ENCODE measurements at places on chromosomes 1 and 21. TPM values are rescaled to one million over a fixed set of nuclear protein-coding genes. Genes with fewer than 3 reads are reported as not detected.
A peak's percentile ranks its signal among the peaks of the same experiment; 100 is the strongest.

- DNase-seq: no peak
Observed at GRCh38 chr1:39494671-39495410, 3.4 kb downstream of the BMP8A start.

RAB42 gene
- polyA plus RNA-seq: 2.0 TPM

DNA sequence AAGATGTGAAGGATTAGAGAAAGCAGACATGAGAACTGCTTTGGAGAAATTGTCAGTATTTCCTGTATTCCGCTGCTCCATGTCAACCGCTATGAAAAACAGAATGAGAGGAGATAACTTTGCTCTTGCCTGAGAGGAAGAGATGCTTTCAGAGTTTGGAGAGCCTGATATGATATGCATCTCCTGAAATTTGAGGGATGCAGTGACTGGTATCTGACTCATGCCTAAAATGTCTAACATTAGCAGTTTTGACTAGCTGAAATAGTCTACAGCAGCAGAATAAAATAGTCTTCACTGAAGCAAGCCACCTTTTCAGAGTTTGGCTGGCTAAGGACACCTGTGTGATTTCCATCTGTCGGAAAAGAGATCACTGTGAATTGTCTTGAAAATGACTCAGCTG, 165.8 kb upstream of the LRRC7 start:
- no peak for DNase-seq

TMED5 gene
- polyA plus RNA-seq: 95.2 TPM

ARHGAP30 gene
- 2.2 TPM for polyA plus RNA-seq

DNA sequence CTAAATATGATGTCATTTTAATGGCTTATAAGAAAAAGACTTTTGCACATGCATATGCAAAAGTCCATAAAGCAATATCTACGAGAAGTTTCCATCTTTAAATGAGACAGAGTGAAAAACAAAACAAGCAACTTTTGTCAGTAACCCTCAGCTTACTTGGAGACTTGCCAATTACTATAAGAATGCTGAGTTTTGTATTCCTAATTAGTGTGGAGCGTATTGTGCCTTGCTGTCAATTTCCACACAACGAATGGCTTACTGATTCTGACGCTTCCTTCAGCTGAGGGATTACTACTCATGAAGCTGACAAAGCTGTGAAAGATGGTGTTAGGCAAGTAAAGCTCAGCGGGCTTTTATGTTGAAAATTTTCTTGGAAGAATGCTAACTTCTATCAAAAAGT, 440.4 kb upstream of the ADAMTS5 start:
- DNase-seq: no peak

DNA sequence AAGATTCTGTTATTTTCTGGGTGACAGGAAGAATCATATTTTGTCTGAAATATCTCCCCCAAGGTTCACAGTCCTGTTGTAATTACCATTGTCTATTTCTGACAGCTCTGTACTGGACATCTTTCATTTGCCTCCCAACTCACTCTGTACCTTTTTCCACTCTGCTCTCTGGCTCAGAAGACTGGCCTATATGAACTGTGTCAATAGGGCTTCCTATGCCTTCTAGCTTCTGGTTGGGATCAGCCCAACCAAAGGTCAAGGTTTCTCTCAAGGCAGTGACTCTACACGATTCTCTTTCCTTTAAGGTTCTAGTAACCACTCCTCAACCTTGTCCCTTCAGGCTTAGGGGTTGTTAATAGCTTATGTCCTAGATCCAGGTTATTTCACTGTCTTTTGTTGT, 17.5 kb downstream of the KLHL12 start:
- no peak for DNase-seq

- no peak for DNase-seq
Observed at GRCh38 chr1:220924331-220924970, 45.2 kb downstream of the HLX start.

SPRR2A gene
- not detected for polyA plus RNA-seq

DNA sequence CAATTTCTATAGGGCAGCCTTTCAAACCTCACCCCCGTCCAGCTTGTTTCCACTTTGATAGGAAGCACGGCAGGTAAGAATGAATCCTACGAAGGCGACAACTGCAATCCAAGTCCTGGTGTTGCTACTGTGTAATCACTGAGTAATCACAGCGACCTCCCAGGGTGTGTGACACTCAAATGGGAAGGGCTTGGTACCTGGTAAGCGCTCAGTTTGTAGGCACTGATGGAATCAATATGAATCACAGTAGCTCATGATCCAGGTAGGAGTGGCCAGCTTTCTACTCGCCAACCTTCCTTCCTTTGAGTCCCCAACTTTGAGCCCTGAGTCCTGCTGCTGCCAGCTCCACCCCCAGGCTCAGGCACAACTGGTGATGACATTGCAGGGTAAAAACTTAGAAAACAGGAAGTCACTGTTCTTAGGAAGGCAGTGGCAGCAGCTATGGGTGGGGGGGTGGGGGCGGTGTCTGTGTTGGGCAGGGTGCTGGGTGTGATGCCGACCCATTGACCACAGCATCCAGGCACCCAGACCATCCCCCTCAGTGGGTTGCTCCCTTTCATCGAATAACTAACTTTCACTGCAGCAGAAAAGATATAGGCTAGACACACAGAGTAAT, 70.7 kb downstream of the CD247 start:
- DNase-seq: no peak

CD53 gene
- 5.6 TPM for polyA plus RNA-seq

DNA sequence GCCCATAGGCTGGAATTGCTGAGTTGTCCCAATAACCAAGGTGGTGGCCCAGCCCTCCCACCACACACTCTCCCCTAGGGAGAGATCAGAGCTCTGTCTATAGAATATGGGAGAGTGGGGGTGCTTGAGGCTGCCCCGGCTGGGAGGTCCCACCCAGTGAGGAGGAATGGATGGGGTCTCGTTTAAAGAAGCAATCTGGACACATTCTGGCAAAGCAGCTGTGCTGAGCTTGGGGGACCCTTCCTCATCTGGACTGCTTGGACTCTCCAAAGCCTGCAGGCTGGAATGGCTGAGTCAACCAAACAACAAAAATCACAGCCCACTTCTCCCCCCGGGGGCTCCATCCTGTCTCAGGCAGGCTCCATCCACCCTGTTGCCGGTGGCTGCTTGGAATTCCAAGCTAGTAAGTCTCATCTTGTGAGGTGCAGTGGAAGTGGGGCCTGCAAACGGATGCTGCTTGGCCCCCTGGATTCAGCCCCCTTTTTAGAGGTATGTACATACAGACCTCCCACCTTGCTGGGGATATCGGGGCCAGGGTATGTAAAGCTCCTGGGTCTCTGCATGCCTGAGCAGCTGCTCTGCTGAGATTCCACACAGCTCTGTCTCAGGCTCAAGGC, 67.1 kb upstream of the FAM78B start:
- no peak for DNase-seq

RGS13 gene
- polyA plus RNA-seq: not detected

CR1L gene
- polyA plus RNA-seq: 1.2 TPM

GRCh38 chr1:7671676-7672075, 99.4 kb upstream of the VAMP3 start:
- DNase-seq: no peak

NEGR1 gene
- polyA plus RNA-seq: 4.9 TPM

RNU1-1 gene
- 1.9 TPM for polyA plus RNA-seq

DNA sequence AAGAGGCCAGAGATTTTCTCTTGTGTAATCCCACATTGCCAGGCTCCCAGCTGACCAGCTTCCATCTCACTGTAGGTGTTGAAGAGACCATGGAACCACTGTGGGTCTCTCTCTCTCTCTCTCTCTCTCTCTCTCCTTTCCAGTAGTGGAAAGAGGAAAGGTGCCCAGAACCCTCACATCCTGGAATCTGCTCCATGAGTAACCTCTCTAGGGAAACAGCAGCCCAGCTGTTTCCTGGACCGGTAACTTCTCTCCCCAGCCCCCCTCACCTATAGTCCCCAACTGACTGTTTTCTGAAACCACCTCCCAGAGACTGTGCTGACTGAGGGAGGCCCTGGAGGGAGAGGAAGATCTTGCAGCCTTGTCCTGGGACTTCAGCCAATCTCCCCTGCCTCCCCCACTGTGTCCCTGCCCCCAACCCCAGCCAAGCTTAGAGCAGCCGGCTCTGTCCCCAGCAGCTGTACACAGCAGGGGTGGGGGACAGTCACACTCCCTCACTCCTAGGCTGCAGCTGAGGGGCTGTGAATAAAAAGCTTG, 20.6 kb upstream of the SLC45A3 start:
- DNase-seq: peak; percentile 57

GRCh38 chr1:101363891-101364318, 127.1 kb downstream of the S1PR1 start:
- DNase-seq: no peak

GRCh38 chr1:65267271-65267670, 42.1 kb upstream of the DNAJC6 start:
- DNase-seq: no peak

- no peak for DNase-seq
Observed at GRCh38 chr1:229897501-229897900, 169.5 kb upstream of the GALNT2 start.

DNA sequence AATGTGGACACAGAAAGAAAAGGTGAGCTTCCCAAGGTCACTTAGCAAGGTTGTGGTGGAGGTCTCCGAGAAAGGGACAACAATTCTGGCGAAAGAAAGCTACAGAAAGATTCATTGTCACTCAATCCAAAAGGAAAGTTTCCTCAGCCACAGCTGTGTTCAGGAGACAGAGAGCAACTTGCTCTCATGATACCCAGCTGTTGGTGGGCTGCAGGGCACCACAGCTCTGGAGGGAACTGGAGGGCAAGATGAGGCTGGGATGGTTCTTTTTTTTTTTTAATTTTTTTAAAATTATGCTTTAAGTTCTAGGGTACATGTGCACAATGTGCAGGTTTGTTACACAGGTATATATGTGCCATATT, 50.7 kb upstream of the VTCN1 start:
- no peak for DNase-seq

- peak; percentile 29 for DNase-seq
Observed at GRCh38 chr1:116878804-116879477, 30.8 kb upstream of the PTGFRN start.

DNA sequence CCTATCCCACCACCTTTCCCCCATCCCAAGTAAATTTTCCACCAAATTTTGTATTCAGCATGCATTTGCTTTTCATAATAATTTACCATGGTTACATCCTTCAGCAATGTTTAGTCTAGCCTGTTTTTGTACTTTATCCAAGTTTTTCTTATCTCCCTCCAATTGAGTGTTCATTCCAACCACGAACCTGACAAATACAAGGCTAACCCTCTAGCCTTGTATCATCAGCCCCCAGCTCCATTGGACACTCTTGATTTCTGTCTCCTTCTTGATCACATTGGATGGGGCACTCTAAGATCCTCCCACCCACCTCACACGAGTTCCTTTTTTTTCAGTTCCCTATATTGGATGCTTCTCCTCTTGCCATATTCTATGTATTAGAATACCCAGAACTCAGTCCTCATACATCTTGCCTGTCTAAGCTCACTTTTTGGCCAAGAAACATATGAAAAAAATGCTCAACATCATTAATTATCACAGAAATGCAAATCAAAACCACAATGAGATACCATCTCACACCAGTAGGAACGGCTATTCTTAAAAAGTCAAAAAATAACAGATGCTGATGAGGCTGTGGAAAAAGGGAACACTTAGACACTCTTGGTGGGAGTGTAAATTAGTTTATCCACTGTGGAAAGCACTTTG, 40.5 kb upstream of the SLC35F3 start:
- no peak for DNase-seq

COL9A2 gene
- 21.1 TPM for polyA plus RNA-seq

FAM163A gene
- polyA plus RNA-seq: 0.57 TPM

DNA sequence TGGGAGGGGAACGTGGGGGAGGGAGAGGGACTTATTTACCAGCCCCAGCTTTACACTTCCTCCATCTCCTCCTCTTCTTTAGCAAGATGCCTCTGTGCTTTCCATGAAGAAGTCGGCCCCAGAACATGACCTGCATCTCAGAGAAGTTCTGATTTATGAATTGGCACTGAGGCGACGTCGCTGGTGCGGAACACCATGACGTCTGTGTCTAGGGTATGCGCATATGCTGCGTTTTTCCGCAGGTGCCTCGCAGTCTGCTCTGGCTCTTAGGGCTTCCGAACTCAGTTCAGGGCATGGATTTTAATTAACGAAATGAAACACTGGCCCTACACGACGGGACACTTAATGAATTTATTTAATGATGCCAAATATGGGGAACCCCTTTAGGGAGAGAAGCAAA, 510.3 kb downstream of the SMYD3 start:
- peak; percentile 41 for DNase-seq

DNA sequence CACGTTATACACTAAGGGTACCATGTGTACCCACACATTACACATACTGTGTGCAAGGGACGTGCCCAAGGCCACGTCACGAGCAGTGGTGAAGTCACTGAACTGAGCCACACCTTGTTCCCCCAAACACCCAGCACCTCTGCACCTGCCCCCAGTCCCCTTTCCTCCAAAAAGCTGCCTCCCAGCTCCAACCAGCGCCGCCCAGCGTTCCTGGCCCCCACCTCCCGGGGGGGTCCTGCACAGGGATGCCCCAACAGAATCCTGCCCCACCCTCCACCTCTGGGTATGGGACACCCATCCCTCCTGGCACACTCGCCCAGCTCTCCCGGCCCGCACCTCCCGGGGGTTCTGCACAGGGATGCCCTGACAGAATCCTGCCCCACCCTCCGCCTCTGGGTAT, 54.1 kb downstream of the CHD5 start:
- DNase-seq: no peak

GRCh38 chr1:116161877-116162390, 50.7 kb downstream of the MAB21L3 start:
- no peak for DNase-seq

DNA sequence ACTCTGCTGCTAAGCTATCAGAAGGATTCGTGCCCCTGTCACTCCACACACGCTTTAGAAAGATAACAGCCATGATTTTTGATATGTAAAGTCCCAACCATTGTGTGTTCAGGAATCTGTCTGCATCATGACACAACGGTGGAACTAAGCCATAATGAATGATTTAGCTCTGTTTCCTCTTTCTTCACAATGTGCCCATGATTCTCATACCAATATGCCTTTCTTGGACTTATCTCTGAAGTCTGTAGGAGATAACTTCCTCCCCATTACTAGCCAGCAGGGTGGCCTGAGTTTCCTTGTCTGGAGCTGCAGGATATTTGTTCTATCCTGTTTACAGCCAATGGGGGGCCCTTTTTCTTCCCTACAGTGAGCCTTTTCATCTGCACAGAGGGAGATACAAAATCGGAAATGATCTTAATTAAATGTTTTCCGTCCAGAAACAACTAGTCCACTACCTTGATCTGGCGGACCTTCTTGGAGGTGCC, 511.7 kb downstream of the USP25 start:
- no peak for DNase-seq

RHBDL2 gene
- 1.4 TPM for polyA plus RNA-seq
